ENCODE measurements at places on chromosomes 7 and 10.

GRCh38 chr10:67722113-67722512, 26.1 kb upstream of the CTNNA3 start:
- DNase-seq, result no peak

- DNase-seq, result no peak
These were observed 235.4 kb downstream of the TRIL start for GRCh38 chr7:28722684-28723083.

- no peak for DNase-seq
These were observed 190.2 kb downstream of the TNS3 start for GRCh38 chr7:47391726-47392125.

GRCh38 chr7:28961972-28962371, 3.8 kb upstream of the TRIL start:
- DNase-seq, result no peak

DNA sequence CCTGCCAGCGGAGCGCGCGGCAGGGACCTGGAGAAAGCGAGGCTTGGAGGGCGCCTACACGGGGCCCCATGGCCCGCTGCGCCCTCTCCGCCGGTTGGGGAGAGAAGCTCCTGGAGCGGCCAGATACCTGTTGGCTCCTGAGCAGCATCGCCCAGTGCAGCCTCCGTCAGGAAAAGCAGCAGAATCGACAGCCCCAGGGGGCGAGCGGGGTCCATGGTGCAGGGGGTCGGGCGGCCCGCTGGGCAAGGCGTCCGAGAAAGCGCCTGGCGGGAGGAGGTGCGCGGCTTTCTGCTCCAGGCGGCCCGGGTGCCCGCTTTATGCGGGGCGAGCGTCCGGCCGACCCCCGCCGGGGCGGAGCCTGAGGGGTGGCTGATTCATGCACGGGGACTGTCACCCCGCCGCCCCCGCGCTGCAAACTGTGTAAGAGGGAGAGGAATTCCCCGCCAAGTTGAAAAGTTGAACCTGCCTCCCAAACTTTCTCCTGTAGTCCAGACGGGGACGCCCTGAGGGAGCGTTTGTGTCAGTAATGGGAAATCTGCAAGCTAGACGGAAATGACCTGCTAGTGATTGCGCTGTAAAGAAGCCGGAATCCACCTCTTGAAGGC, at the start of gene TFPI2:
TFPI2 (minus strand) TSS at position 290 of the 605 bp plus-strand sequence; CDS start at position 215, 75 bp downstream.
- DNase-seq, result no peak

Measured in GOT3 (cell line).